ENCODE measurements at places on chromosomes 1 and 21. TPM values are rescaled to one million over a fixed set of nuclear protein-coding genes. Genes with fewer than 3 reads are reported as not detected.

FCRL2 gene
- total RNA-seq = 0.40 TPM

GATAD2B gene
- 36.5 TPM for total RNA-seq

TEDDM1 gene
- total RNA-seq = not detected

CTSS gene
- total RNA-seq = 554 TPM

TMEM201 gene
- 18.1 TPM for total RNA-seq

SPRR1A gene
- not detected for total RNA-seq

HSF2BP gene
- total RNA-seq = 0.45 TPM

ZNF683 gene
- total RNA-seq = not detected

ETV3L gene
- not detected for total RNA-seq

CNKSR1 gene
- total RNA-seq = 35.3 TPM

SPRR2F gene
- total RNA-seq = not detected

ALG14 gene
- total RNA-seq = 19.4 TPM

CRNN gene
- not detected for total RNA-seq

WNT9A gene
- total RNA-seq = 2.6 TPM

PRUNE1 gene
- total RNA-seq = 20.4 TPM

CR1L gene
- not detected for total RNA-seq

IPP gene
- total RNA-seq = 19.2 TPM

ZNF697 gene
- 2.1 TPM for total RNA-seq

BNIPL gene
- 0.69 TPM for total RNA-seq

KCNK2 gene
- 0.56 TPM for total RNA-seq

APH1A gene
- total RNA-seq = 209 TPM

CCDC24 gene
- 20.3 TPM for total RNA-seq

GNG12 gene
- total RNA-seq = 77.1 TPM

LCE1D gene
- total RNA-seq = not detected

CD1E gene
- total RNA-seq = 0.24 TPM

MYBPH gene
- not detected for total RNA-seq

GLMN gene
- total RNA-seq = 6.3 TPM

CATSPERE gene
- 0.22 TPM for total RNA-seq

RGSL1 gene
- total RNA-seq = not detected

PTGFRN gene
- total RNA-seq = 94.9 TPM

DNAJC16 gene
- 19.5 TPM for total RNA-seq

CPLANE2 gene
- 15.2 TPM for total RNA-seq

HSD3B2 gene
- total RNA-seq = 27.2 TPM

CAPN8 gene
- 52.6 TPM for total RNA-seq

AVPR1B gene
- 0.13 TPM for total RNA-seq

DPM3 gene
- total RNA-seq = 149 TPM
